GM23248 (cell line): ENCODE measurements at places on chromosomes 4 and X. TPM values are rescaled to one million over a fixed set of nuclear protein-coding genes. Genes with fewer than 3 reads are reported as not detected.
A peak's percentile ranks its signal among the peaks of the same experiment; 100 is the strongest.

The SPANXN3 gene
- total RNA-seq: not detected in 2 replicates

The ERAS gene
- not detected in 2 replicates for total RNA-seq

The TDO2 gene
- total RNA-seq: 0.25 TPM in 1 of 2 replicates, not detected in the other

GRCh38 chrX:13090339-13091110, 46.1 kb upstream of the FAM9C start:
- H3K27ac ChIP-seq: no peak overlapping the region
- no peaks in the 10 kb centered on the region for H3K27me3 ChIP-seq
- no peaks in the 10 kb centered on the region for H3K36me3 ChIP-seq
- peaks cover 8% of the 10 kb centered on the region; the same call in 1 of the 2 replicates for H3K4me1 ChIP-seq

GRCh38 chrX:84634201-84634782, 132.0 kb upstream of the HDX start:
- H3K4me1 ChIP-seq: no peaks in the 10 kb centered on the region
- H3K27me3 ChIP-seq: no peaks in the 10 kb centered on the region
- H3K27ac ChIP-seq: no peak overlapping the region
- no peaks in the 10 kb centered on the region for H3K36me3 ChIP-seq
- no peak for DNase-seq

DNA sequence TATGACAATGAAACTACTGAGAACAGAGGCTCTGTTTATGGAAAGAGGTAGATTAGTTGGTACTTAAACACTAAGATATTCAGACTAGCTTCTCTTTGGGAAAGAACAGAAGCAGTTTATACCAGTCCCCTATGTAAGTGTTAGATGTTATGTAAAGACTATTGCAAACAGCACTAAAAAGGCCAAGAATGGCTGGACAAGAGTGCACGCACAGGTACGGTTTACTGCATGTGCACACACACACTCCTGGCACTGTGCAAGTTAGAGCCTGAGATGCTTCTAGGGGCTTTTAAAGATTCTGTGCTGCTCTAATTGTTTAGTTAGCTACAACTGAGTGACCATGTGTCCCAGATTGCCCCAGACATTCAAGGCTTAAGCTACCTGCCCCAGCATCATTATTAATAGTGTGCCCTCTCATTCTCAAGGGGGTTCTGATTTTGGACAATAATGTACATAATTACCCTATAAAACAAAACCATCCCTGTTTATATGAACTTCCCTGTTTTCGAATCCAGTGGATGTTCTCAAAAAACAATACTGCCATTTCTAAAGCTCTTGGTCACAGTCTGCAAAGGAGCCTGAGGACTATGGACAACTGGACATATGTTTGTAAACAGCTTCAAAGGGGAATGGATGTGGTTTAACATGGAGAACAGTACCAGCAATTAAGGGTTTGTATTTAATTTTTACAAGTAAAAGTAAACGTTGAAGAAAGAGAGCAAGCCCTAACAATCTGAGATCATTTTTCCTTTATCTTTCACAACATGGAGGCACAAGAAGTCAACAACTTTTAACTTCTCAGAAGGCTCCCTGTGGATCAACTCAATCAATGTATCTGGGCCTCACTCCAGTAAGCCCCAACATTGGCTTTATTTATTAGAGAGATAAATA, 2.0 kb downstream of the SETD7 start:
- peak; percentile 20 for DNase-seq
- peak overlapping the region; percentile 88 for H3K4me3 ChIP-seq
- peak overlapping the region; percentile 85 for H3K27ac ChIP-seq
- H3K36me3 ChIP-seq: no peaks in the 10 kb centered on the region

DNA sequence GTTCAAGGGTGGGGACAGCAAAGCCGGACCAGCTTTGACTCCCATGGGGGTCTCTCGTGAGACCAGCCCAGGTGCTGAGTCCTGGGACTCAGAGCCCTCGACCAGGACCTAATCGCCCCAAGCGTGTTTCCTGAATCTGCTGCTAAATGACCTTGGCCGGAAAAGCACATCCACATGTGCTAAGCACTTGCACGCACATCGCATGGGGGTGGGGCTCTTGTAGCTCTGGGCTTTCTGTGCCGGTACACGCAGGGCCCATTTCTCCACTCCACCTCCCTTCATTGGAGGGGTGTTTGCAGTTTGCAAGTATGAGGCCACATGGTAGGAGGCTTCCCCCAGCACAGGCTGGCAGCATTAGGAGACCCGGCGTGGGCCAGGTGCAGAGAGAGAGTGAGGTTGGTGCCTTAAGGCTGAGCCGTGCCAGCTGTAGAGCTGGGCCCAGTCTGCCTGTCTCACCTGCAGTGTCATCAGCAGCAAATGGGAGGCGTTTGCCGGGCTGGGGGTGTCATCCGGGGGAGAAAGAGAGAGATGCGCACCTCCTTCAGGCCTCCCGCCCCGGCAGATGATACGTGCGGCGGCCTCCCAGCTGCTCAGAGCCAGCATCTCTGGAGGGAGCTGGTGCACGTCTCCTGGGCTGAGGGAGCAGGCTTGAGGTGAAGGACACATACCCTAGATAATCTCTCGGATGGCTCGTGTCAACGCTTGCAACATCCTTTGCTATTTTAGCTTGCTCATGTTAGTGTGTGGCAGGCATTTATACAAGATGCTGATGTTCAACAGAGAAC, 45.2 kb upstream of the CLCN4 start:
- DNase-seq: peak; percentile 42
- H3K27me3 ChIP-seq: no peaks in the 10 kb centered on the region
- no peaks in the 10 kb centered on the region for H3K4me1 ChIP-seq
- no peak overlapping the region for H3K4me3 ChIP-seq

DNA sequence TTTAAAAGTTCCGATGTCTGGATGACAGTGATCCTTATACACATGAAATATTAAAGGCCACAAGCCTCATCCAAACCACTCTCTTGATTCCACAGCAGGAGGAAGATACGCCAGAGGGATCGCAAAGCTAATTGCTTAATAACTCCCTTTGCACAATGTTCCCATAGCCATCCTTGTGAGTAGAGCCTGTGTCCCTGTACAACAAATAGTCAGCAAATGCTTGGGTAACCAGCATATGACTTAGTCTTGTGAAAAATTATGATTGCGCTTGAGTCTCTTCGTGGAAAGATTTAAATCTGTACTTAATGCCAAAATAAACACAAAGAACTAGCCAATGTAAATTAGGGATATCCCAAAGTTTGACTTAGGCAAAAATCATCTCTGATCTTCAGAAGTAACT, 31.5 kb downstream of the SLC9A7 start:
- no peaks in the 10 kb centered on the region for H3K36me3 ChIP-seq
- H3K4me1 ChIP-seq: 0 out of 2 replicates have a peak, but pooled peaks cover 5% of the 10 kb centered on the region
- H3K27ac ChIP-seq: no peak overlapping the region
- H3K4me3 ChIP-seq: no peak overlapping the region
- no peak for DNase-seq

GRCh38 chr4:10403633-10404445, 53.4 kb downstream of the ZNF518B start:
- H3K4me3 ChIP-seq: no peak overlapping the region
- H3K4me1 ChIP-seq: no peaks in the 10 kb centered on the region
- H3K27me3 ChIP-seq: no peaks in the 10 kb centered on the region

GRCh38 chrX:108735679-108736508, 469 bp downstream of the IRS4 start:
- peaks cover 15% of the 10 kb centered on the region for H3K27me3 ChIP-seq
- peak; percentile 32 for DNase-seq
- peak overlapping the region; percentile 57 for H3K4me3 ChIP-seq
- no peaks in the 10 kb centered on the region for H3K36me3 ChIP-seq
- no peak overlapping the region for H3K27ac ChIP-seq

- DNase-seq: no peak
- no peak overlapping the region for H3K4me3 ChIP-seq
- H3K4me1 ChIP-seq: no peaks in the 10 kb centered on the region
- no peak overlapping the region for H3K27ac ChIP-seq
- H3K36me3 ChIP-seq: no peaks in the 10 kb centered on the region
These were observed 168.6 kb downstream of the SPANXA1 start for GRCh38 chrX:141415889-141416288.

DNA sequence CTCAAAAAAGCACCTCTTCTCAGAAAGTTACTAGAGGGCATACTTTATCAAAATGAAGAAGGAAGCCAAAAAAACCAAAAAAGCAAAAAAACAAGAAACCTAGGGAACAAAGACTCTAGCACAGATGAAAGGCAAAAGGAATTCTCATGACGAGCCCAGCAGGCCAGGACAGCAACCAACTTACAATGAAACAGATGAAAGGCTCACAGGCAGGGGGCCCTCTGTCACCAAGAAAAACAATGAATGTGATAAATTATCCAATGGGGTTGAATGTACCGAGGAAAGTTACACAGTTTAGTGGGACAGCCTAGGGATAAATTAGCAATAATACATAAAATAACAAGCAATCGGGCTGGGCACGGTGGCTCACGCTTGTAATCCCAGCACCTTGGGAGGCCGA, 79.0 kb downstream of the GPR82 start:
- H3K27me3 ChIP-seq: no peaks in the 10 kb centered on the region
- H3K4me3 ChIP-seq: no peak overlapping the region
- peak; percentile 9 for DNase-seq
- H3K36me3 ChIP-seq: no peaks in the 10 kb centered on the region

GRCh38 chr4:150909116-150909515, 106.0 kb downstream of the LRBA start:
- no peak overlapping the region for H3K27ac ChIP-seq
- no peak overlapping the region for H3K4me3 ChIP-seq
- no peaks in the 10 kb centered on the region for H3K27me3 ChIP-seq

DNA sequence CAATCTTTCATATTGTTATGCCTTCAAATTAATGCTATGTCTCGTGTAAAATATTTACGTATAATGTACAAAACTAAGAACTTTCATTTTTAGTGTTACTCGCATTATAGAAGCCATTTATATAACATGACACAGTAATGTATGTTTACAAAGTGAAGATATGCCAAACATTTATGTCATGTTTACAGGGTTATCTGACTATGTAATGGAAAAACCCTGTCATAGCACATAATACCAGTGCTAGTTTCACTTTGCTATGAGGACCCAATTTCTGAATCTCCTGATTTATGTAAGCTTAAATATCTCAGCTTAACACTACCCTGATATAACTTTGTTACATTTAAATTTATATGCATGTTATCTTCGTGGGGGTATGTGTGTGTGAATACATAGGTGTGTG, 233.1 kb downstream of the FAT4 start:
- H3K4me3 ChIP-seq: no peak overlapping the region
- H3K27me3 ChIP-seq: no peaks in the 10 kb centered on the region
- H3K27ac ChIP-seq: no peak overlapping the region
- no peaks in the 10 kb centered on the region for H3K36me3 ChIP-seq

DNA sequence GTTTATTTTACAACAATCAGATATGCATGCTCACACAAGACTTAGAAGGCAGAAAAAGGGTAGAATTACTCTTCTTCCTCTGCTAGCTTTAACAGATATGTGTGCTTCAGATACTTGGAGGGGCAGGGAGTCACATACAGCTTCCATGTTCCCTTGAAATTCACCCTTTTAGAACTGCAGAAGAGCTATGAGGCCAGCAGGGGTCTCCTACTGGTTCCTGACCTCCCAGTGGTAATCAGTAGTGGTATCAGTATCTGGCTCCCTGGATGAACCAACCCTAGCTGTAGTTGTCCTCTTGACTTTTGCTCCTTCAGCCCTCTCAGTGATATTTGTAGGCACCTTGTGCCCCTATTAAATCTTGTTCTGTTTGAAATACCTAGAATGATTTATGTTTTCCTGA, 81.5 kb downstream of the RCHY1 start:
- H3K36me3 ChIP-seq: no peaks in the 10 kb centered on the region
- H3K27ac ChIP-seq: no peak overlapping the region
- H3K4me3 ChIP-seq: no peak overlapping the region
- no peaks in the 10 kb centered on the region for H3K4me1 ChIP-seq
- peak; percentile 35 for DNase-seq

- no peaks in the 10 kb centered on the region for H3K36me3 ChIP-seq
- no peak for DNase-seq
- no peaks in the 10 kb centered on the region for H3K27me3 ChIP-seq
- no peak overlapping the region for H3K27ac ChIP-seq
These were observed 140.5 kb upstream of the NUDT10 start for GRCh38 chrX:51192104-51192503.

- H3K4me1 ChIP-seq: no peaks in the 10 kb centered on the region
- no peak for DNase-seq
- H3K4me3 ChIP-seq: no peak overlapping the region
- no peaks in the 10 kb centered on the region for H3K27me3 ChIP-seq
- no peak overlapping the region for H3K27ac ChIP-seq
- no peaks in the 10 kb centered on the region for H3K36me3 ChIP-seq
These were observed 1008.1 kb upstream of the TENM3 start for GRCh38 chr4:181234951-181235680.
